Stomach (tissue), 19 donors: ENCODE measurements at places on chromosomes 5 and 9. TPM values are rescaled to one million over a fixed set of nuclear protein-coding genes. Genes with fewer than 3 reads are reported as not detected.

The SPEF2 gene
- total RNA-seq: 14.0 TPM

The LRRC14B gene
- total RNA-seq: not detected

The ADAMTSL2 gene
- 3.3 TPM for total RNA-seq

The ATP10B gene
- total RNA-seq: 18.5 TPM

The FREM1 gene
- 0.58 TPM for total RNA-seq

The IL7R gene
- 87.1 TPM for total RNA-seq

The PALM2AKAP2 gene
- total RNA-seq: 1.7 TPM

GRCh38 chr9:96249746-96250145, 52.2 kb downstream of the HSD17B3 start:
- H3K27me3 ChIP-seq: no peaks in the 10 kb centered on the region
- no peaks in the 10 kb centered on the region for H3K36me3 ChIP-seq
- H3K4me1 ChIP-seq: no peaks in the 10 kb centered on the region

- H3K27me3 ChIP-seq: peaks cover 18% of the 10 kb centered on the region
- DNase-seq: peak; percentile 80
- peak within 1 kb of the TSS; percentile 86 for H3K27ac ChIP-seq
- H3K4me1 ChIP-seq: peaks cover 31% of the 10 kb centered on the region
- peak within 1 kb of the TSS; percentile 87 for H3K4me3 ChIP-seq
- no peaks in the 10 kb centered on the region for H3K36me3 ChIP-seq
Observed at GRCh38 chr9:97501177-97501971, at the start of gene TMOD1. Gene TMOD1, plus strand, starts transcription at chr9:97501666. Its CDS starts 22,523 bp downstream, at chr9:97524189.

DNA sequence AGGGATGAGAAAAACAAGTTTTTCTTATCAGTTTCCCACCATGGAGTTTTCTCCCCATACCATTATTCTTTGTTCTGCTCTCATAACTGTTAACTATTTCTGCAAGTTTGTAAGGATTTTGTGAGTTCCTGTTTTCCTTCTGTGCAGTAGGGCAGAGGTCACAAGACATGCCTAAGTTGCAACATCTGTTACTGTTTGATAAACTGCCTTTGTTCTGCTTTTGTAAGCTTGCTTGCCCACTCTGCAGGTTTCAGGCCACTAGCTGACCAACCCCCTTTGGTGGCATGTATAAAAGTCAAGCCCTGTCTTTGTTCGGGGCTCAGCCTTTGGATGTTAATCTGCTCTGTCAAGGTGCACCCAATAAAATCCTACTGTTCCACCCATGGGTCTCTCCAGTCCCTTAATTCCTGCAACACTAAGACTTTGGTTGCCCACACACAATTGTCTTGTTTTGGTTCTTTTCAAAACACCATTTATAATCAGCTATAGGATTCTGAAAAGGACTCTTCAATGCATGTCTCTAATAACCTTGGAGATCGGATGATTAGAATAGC, 545.4 kb downstream of the CDH9 start:
- H3K27ac ChIP-seq: no peak overlapping the region
- no peaks in the 10 kb centered on the region for H3K27me3 ChIP-seq
- no peak overlapping the region for H3K4me3 ChIP-seq
- no peak for DNase-seq
- no peaks in the 10 kb centered on the region for H3K36me3 ChIP-seq

DNA sequence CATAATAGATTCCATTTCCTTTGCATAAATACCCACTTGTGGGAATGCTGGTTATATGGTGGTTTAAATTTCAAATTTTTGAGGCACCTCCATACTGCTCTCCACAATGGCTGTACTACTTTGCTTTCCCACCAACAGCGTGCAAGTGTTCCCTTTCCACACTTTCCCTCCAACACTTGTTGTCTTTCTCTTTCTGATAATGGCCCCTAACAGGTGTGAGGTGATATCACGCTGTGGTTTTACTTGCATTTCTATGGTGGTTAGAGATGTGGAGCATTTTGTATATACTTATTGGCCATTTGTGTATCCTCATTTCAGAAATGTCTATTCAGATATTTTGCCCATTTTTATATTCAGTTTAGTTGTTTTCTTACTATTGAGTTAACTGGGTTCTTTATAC, 34.6 kb downstream of the CTSL start:
- H3K27me3 ChIP-seq: no peaks in the 10 kb centered on the region
- no peak overlapping the region for H3K27ac ChIP-seq
- H3K4me1 ChIP-seq: no peaks in the 10 kb centered on the region
- DNase-seq: no peak

- peaks cover 19% of the 10 kb centered on the region for H3K4me1 ChIP-seq
- H3K27me3 ChIP-seq: no peaks in the 10 kb centered on the region
- peak overlapping the region; percentile 87 for H3K27ac ChIP-seq
- peak overlapping the region; percentile 60 for H3K4me3 ChIP-seq
Observed at GRCh38 chr9:88075966-88076285, 62.3 kb downstream of the SPATA31C2 start.

DNA sequence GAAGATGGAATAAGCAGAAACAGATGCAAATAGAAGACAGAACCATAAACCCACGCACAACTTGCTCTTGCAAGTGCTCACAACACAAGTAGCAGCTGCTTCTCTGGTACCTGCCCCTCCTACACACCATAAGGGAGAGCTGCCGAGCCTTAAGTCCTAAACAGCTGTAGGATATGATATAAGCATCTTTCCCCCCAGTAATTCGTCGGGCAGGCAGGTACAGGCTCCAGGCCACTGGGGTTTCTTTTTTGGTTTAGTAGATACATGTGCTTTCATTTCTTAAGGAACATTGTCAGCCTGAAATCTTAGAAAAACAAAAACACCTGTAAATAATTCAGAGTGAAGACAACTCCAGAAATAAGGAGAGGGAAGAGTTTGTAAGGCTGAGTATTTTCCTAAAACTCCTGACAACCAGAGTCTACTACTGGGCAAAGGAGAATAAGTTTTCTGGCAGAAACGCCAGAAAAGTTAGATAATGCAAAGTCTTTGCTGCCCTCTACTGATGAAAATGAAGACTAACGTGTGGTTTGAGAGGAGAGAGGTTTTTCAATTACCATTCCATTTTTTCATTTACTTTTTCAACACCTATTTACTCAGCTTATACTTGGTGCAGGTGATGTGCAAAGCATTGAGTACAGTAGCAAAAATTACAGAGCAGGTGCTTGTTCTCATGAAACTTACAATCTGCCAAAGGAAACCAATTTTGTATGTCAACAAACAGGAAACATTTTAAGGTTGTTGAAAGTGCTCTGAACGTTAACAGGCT, 20.1 kb upstream of the TCERG1 start:
- H3K27ac ChIP-seq: no peak overlapping the region
- DNase-seq: no peak
- no peak overlapping the region for H3K4me3 ChIP-seq
- no peaks in the 10 kb centered on the region for H3K27me3 ChIP-seq
- peaks cover 6% of the 10 kb centered on the region for H3K4me1 ChIP-seq
- no peaks in the 10 kb centered on the region for H3K36me3 ChIP-seq

DNA sequence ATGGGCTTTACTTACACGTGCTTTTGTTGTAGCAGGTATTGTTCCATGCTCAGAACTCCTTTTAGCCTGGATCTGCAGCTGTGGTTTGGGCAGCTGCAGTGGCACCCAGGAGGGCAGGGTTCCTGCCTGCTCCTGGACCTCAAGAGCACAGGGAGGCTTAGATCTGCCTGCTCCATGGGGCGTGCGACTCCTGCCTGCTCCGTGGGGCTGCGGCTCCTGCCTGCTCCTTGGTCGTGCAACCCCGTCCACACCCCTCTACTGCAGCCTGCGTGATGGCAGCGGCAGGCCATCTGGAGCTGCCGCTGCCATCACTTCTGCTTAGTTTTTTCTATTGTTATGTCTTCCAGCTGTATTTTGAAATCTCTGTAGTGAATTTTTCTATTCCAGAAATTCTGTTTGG, 11.7 kb upstream of the UGT3A2 start:
- no peaks in the 10 kb centered on the region for H3K4me1 ChIP-seq
- H3K27ac ChIP-seq: no peak overlapping the region
- no peaks in the 10 kb centered on the region for H3K36me3 ChIP-seq
- no peak overlapping the region for H3K4me3 ChIP-seq
- no peak for DNase-seq
- H3K27me3 ChIP-seq: peaks cover 5% of the 10 kb centered on the region

- no peaks in the 10 kb centered on the region for H3K4me1 ChIP-seq
- DNase-seq: no peak
- no peaks in the 10 kb centered on the region for H3K36me3 ChIP-seq
- no peak overlapping the region for H3K27ac ChIP-seq
- H3K4me3 ChIP-seq: no peak overlapping the region
Observed at GRCh38 chr5:72922422-72922821, 33.4 kb upstream of the FCHO2 start.

DNA sequence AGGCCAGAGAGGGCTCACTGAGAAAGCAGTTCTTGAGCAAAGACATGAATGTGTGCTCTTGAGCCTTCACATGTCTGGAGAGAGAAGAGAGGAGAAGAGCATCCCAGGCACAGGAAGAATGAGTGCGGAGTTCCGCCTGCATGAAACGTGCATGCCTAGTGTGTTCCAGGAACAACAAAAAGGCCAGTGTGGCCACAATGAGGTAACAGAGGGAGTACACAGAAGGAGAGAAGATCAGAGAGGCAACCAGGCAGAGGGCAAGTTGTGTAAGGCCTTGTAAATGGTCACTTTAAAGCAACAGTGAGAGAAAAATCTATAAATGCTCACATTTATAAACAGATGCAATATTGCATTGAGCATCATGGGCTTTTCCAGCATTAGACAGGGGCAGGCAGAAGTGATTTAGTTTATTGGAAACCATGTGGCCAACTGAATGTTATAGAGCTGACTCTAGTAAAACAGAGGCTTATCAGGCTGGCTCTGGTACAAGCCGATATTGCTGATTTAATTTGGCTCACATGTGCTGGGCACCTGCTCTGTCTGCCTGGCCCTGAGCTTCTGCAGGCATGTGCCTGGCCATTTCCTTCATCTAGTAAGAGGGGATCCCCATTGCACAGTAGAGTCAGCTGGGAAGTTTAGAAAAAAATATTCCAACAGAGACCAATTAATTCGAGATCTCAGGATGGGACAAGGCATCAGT, 185.3 kb downstream of the SAXO1 start:
- no peaks in the 10 kb centered on the region for H3K36me3 ChIP-seq
- H3K4me1 ChIP-seq: peaks cover 33% of the 10 kb centered on the region
- no peaks in the 10 kb centered on the region for H3K27me3 ChIP-seq
- DNase-seq: peak; percentile 70
- H3K4me3 ChIP-seq: no peak overlapping the region

- no peaks in the 10 kb centered on the region for H3K36me3 ChIP-seq
- H3K4me1 ChIP-seq: no peaks in the 10 kb centered on the region
- H3K27ac ChIP-seq: peak overlapping the region; percentile 70
- no peaks in the 10 kb centered on the region for H3K27me3 ChIP-seq
- H3K4me3 ChIP-seq: no peak overlapping the region
Observed at GRCh38 chr9:127991017-127991756, 10.4 kb upstream of the EEIG1 start.

GRCh38 chr5:22277006-22277405, 576.1 kb downstream of the CDH12 start:
- no peak for DNase-seq
- no peaks in the 10 kb centered on the region for H3K36me3 ChIP-seq
- H3K27ac ChIP-seq: no peak overlapping the region
- no peak overlapping the region for H3K4me3 ChIP-seq
- H3K4me1 ChIP-seq: no peaks in the 10 kb centered on the region

DNA sequence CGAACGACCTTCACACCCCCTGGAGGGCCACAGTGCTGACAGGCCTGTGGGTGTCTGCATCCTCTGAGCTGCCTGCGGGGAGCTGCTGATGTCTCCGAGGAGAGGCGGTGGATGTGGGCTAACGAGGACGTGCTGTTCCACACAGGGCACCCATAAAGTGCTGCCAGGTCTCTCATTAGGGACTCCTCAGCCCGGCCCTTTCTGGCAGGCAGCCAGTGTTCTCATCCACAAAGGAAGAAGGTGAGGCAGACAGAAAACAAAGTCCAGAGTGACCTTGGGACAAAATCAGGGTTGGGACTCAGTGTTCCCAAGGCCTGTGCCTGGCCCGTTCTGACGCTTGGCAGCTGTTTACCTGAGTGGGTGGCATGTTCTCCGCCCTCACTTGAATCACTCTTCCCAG, 29.3 kb downstream of the CARTPT start:
- no peak overlapping the region for H3K4me3 ChIP-seq
- no peaks in the 10 kb centered on the region for H3K36me3 ChIP-seq
- DNase-seq: peak; percentile 47

GRCh38 chr9:27184556-27185351, 75.7 kb downstream of the TEK start:
- H3K4me3 ChIP-seq: no peak overlapping the region
- H3K4me1 ChIP-seq: peaks cover 32% of the 10 kb centered on the region
- H3K27me3 ChIP-seq: no peaks in the 10 kb centered on the region
- H3K36me3 ChIP-seq: no peaks in the 10 kb centered on the region

DNA sequence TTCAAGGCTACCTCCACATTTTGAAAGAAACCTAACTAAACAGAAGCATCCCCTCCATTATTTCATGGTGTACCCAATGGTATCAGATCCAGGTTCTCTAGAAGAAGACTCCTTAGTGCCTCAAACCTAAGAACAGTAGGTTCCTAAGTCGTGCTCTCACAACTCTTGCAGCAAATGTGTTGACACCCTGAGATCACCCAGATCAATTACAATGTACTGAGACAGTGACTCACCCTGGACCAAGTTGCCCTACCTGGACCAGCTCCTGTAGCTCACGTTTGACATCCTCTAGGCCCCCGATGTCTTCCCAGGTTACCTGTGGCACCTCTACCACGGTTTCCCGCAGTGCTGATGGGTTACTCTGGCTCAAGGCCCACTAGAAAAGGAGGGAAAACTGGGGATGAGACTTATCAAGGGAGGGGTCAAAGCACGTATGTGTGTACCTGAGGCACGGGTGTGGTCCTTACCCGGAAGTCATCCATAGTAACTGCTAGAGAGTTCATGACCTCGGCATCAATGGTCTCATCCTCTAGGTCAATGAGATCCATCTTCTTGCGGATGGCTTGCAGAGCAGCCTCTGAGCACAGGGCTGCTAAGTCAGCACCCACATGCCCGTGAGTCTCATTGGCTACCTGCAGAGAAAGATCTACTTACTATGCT, 11.7 kb downstream of the VCP start:
- no peak for DNase-seq
- no peaks in the 10 kb centered on the region for H3K4me1 ChIP-seq
- no peak overlapping the region for H3K4me3 ChIP-seq

- no peaks in the 10 kb centered on the region for H3K4me1 ChIP-seq
- no peaks in the 10 kb centered on the region for H3K27me3 ChIP-seq
- peak; percentile 74 for DNase-seq
- no peaks in the 10 kb centered on the region for H3K36me3 ChIP-seq
- no peak overlapping the region for H3K27ac ChIP-seq
- no peak overlapping the region for H3K4me3 ChIP-seq
Observed at GRCh38 chr9:97954550-97954989, 16.6 kb upstream of the HEMGN start.

DNA sequence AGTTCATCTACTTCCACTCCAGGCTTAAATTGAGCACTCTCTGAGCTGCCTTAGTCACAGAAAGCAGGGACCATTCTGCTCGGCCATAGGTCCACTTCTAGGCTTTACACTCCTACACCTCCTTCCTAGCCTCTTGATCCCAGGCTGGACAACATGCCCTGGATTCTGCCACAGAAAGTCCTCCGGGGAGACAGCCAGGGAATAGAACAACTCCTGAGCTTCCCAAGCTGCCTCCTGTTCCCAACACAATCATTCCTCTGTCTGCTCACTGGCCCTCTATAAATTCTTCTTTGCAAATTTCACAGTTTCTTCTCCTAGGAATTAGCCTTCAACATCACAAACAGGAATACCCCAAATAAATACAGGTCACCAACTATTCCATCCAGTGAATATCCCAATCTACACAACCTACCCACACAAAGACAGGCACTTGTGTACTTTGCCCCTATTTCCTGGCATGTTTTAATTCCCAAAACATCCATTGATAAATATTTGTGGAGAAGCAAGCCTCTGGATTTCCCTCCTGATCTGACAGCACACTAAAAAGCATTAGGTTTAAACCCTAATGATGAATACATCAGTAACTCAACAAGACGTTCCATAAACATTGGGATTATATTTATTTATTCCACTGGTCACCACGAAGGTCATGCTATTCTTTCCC, 125.5 kb downstream of the ENC1 start:
- no peaks in the 10 kb centered on the region for H3K4me1 ChIP-seq
- H3K36me3 ChIP-seq: no peaks in the 10 kb centered on the region
- no peaks in the 10 kb centered on the region for H3K27me3 ChIP-seq
- no peak overlapping the region for H3K4me3 ChIP-seq
- DNase-seq: no peak
